ENCODE measurements at places on chromosomes 6 and 20. TPM values are rescaled to one million over a fixed set of nuclear protein-coding genes. Genes with fewer than 3 reads are reported as not detected.

CALHM6 gene
- 1.5 TPM for polyA plus RNA-seq

- DNase-seq: peak; percentile 17
These were observed 367.2 kb downstream of the EPM2A start for GRCh38 chr6:145368075-145368474.

PLCB1 gene
- polyA plus RNA-seq: 8.5 TPM

ENPP5 gene
- polyA plus RNA-seq: 4.2 TPM

GRCh38 chr6:28277746-28278145 lies 3.6 kb upstream of the PGBD1 start:
- no peak for DNase-seq

SLC35B3 gene
- polyA plus RNA-seq: 15.7 TPM

ERMARD gene
- 21.1 TPM for polyA plus RNA-seq

DNA sequence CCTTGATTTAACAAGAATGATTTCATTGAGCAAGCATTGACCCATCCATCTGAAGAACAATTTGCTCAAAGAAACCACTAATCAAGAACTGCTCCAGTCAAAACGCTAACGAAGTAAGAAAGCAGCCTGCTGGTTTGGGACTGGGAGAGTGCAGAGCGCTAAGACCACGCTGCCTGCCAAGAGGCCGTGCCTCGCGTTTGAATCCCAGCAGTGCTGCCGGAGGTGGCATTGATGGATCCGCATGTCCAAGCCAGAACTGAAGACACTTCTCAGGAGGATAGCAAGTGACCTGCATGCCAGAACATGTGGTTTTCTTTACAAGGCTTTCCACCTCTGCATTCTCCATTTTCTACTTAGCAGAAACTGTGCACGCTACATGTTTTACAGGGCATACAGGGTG lies 105.2 kb upstream of the FOXC1 start:
- DNase-seq: no peak

C20orf204 gene
- 1.4 TPM for polyA plus RNA-seq

SEMG1 gene
- polyA plus RNA-seq: not detected

NOL7 gene
- polyA plus RNA-seq: 59.5 TPM

GRCh38 chr6:142749556-142749955 lies 195.4 kb downstream of the HIVEP2 start:
- DNase-seq: no peak

- DNase-seq: no peak
These were observed 551.5 kb downstream of the NKAIN2 start for GRCh38 chr6:124355146-124355545.

DNA sequence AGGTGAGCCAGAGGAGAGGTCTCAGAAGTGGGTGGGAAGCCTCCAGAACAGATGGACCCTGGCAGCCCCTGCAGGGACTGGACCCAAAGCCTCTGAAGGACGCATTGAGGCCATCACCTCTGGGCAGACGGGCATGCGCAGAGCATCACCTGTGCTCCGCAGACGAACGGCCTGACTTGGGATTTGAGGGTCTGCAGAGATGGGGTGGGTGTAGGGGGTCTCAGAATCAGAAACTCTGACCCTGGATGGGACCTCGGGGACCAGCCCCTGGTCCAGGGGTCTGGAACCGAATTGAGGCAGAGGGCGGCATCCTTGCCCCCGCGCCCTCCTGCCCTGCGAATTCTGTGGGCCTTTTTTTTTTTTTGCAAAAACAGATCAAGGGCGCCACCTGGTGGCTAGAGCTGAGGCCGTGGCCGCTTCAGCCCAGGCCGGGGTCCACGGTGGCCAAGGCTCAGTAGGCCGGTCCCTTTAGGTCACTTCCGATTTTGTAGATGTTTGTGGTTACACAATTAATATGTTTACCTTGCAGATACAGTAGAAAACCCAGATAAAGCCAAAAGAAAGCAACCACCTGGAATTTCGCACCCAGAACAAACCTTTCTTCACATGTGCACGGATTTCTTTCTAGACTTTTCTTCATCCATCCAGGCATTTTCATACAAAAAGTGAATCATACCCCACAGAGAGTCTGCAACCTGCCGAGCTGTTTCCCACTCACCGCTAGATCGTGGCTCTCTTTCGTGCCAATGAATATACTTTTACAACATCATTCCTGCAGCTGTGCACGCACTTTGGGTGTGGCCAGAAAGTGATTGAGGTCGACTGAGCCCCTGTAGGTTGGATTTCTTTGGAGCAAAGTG lies 25.9 kb downstream of the ZBP1 start:
- DNase-seq: no peak

EDN1 gene
- 2.2 TPM for polyA plus RNA-seq

GRCh38 chr20:31739550-31739977 lies 474 bp downstream of the TPX2 start:
- no peak for DNase-seq

RBPJL gene
- polyA plus RNA-seq: not detected

DNA sequence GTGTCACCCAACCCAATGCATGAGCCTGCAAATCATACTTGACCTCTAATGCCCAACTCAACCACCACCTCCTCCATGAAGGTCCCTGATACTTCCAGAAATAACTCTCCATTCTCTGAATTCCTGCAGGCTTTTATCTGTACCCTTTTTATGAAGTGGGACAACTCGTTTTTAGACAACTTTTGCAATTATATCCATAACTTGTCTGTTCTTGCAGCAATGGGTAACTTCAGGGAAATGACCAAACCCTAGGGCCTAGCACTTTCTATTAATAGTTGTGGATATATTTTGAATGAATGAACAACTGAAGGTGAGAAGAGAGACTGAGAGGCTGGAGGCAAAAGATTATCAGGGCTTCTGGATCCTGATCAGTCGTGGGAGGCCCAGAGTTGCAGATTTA lies 236.6 kb upstream of the MOCS1 start:
- DNase-seq: no peak

KHDRBS2 gene
- polyA plus RNA-seq: 0.18 TPM

- DNase-seq: no peak
These were observed 12.6 kb downstream of the LRP11 start for GRCh38 chr6:149851461-149852110.

DNA sequence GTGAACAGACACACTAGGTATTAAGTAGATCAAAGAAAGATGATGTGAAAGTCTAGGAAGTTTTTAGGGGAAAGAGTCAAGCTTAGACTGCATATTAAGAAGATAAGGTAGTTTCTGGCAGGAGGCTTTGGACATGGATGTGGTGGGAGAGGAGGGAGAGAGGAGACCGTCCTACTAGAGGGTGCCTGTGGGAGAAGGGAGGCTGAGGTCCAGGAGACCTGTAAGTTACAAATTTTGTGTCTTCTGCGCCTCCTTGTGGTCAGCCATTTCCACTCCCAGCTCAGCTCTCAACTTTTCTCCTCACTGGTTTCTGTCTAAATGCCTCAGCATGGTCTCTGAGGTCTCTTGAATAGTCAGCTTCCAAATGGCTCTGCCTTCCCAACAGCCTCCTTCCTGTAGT lies 193.5 kb downstream of the UNC5CL start:
- peak; percentile 6 for DNase-seq

DNA sequence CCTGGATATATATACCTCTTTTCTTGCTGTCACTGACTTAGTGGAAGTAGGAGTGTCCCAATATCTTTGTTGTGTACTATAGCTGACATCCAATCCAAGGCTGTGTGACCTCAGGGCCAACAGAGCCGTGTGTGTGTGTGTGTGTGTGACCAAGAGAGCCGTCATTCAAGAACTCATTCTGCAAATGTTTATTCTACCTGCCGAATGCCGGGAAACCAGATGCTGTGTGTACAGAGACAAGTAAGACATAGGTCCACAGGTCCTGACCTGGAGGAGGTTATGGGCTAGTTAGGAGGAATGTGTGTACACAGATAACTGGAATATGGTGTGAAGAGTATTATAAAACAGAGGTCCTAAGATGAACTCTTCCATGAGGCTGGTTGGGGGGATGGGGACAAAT lies 190.0 kb downstream of the DHX35 start:
- DNase-seq: no peak

GRCh38 chr6:31580807-31581433 lies 1.3 kb downstream of the LTB start:
- DNase-seq: no peak

SLC52A3 gene
- 0.24 TPM for polyA plus RNA-seq

DNA sequence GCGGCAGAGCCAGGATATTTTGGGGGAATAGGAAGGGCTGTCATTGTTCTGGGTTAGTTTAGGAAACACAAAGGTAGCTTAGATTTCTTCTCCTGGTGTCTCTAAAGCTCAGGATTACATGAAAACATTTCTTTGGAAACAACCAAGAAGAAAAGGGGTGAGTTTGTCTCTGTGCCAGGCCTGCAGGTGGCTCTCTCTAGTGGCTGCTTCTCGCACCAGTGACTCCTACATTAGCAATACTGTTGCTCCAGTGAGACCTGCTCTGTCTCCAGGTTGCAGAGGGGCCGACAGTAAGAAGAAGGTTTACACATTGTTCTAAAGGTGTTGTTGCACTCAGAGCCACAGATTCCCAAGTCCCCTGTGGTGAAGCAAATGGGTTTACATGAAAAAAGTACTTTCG lies 104.6 kb upstream of the GLP1R start:
- DNase-seq: no peak

DNA sequence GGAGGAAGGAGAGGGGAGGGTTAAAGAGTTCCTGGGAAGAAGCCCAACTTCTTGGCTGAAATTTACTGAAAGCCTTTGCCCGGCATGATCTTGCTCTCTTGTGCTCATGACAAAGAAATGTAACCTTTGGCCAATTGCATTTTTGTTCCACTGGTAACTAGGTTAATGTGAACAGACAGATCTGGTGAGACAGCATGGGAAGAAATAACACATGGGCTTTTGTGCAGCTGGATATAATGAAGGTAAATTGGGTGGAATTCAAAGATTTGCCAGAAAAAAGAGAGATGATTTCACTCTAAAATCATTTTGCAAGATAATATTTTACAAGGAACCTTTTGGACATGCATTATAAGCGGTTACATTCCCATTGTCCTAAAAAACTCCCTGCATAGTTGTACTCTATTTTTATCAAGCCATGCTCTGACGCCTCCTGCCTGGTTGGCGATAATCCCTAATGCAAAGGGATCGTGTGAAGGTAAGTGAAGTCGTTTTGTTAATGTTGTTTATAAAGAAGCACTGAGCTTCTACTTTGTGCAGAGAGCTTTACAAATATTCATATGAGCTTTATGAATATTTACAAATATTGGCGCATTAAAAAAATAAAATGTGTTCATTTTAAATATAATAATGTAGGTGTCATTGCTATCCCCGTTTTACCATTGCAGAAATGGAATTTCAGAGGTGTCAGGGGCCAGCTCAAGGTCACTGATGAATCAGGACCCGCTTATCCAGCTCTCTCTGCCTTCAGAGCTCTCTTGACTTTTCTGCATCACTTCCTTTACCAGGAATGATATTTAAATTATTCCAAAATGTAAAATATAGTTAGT lies 161.3 kb upstream of the AGPAT4 start:
- DNase-seq: no peak

SLC17A4 gene
- polyA plus RNA-seq: not detected

DNA sequence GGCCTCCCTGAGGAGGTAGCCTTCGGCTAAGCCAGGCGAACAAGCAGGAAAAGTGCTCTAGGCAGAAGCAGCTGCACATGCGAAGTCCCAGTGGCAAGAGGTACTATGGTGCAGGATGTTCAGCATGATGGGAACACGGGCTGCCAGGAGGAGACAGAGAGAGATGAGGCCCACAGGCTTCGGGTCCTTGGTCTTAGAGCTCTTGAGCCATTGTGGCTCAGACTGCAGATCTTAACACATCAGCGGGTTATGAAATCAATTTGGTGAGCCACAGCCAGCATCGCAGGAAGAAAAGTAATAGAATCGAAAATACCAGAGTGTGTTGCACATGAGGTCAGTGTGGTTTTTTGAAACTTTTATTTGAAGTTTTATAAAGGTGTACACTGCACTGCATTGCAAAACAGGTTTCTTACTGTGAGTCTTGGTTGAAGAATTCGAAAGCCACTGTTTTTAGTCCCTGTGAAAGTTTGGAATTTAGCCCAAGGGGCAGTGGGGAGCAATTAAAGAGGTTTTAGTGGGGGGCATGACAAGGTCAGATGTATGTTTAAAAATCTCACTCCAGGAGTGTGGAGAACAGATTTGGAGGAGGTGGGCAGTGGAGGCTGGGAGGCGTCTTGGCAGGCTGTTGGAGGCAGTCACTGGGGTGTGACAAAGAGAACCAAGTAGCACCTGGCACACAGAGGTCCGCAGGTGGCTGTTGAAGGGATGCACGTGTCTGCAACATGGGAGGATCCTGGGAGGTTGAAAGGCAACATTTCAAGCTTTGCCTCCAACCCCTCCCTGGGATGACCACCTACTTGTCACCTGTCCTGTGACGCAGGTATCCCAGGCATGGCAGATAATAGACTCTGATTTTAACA lies 69.3 kb downstream of the EYA2 start:
- DNase-seq: no peak

MLIP gene
- 69.5 TPM for polyA plus RNA-seq

SLC17A3 gene
- polyA plus RNA-seq: not detected

- DNase-seq: no peak
These were observed 17.6 kb upstream of the TBC1D32 start for GRCh38 chr6:121351916-121352315.

- no peak for DNase-seq
These were observed 55.4 kb downstream of the RALGAPA2 start for GRCh38 chr20:20657092-20657491.

GRCh38 chr6:28252009-28252975 lies at the start of gene ZKSCAN4:
ZKSCAN4 (minus strand) TSS chr6:28252269; CDS start chr6:28251980, 289 bp downstream.
- peak; percentile 81 for DNase-seq

PPIL4 gene
- 28.9 TPM for polyA plus RNA-seq

SRSF12 gene
- polyA plus RNA-seq: 3.8 TPM

SDHAF4 gene
- polyA plus RNA-seq: 16.0 TPM

DNA sequence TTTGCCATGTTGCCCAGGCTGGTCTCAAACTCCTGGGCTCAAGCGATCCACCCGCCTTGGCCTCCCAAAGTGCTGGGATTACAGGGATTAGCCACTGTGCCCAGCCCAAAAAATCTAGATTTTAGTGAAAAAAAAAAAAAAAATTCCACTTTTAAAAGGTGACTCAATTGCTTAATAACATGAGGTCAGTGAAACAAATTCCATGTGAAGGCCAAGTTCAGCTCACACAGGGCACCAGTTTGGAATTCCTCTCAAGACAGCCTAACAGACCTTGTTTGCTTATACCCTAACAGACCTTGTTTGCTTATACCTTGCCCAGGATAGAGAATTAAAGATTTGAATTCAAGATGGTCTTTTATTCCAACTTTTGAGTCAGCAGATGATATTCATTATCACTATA lies 5.1 kb downstream of the RRBP1 start:
- no peak for DNase-seq

DNA sequence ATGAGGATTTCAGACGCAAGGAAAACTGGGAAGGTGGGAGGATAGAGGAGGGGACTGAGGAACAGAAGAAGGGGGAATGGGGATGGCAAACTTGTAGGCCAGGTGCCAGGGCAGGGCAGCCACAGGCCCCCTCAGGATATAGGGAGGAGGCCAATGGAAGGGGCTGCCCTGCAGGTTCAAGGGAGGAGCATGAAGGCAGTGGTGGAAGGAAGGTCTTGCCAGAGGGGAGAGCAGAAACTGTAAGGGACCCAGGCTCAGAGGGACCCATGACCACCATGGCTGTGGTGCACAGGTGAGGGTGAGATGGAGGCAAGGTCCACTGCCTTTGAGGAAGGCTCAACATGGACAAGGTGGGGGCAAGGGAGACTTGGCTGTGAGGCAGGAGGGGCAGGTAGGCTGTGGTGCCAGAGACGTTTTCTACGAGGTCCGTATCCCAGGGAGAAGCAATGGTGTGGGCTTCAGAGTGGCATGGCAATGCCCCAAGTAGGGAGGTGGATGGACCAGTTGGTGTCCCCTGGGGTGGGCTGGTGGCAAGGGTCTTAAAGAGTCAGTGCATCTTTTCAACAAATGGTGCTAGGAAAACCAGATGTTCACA lies 22.7 kb downstream of the HLA-F start:
- DNase-seq: no peak

- DNase-seq: no peak
These were observed 260.0 kb downstream of the ERMARD start for GRCh38 chr6:170011204-170012036.

- no peak for DNase-seq
These were observed 69.0 kb upstream of the PDE7B start for GRCh38 chr6:135782546-135782945.

Measured in forelimb muscle (tissue), 1 donor.